ENCODE measurements at places on chromosomes 4 and X.

DNA sequence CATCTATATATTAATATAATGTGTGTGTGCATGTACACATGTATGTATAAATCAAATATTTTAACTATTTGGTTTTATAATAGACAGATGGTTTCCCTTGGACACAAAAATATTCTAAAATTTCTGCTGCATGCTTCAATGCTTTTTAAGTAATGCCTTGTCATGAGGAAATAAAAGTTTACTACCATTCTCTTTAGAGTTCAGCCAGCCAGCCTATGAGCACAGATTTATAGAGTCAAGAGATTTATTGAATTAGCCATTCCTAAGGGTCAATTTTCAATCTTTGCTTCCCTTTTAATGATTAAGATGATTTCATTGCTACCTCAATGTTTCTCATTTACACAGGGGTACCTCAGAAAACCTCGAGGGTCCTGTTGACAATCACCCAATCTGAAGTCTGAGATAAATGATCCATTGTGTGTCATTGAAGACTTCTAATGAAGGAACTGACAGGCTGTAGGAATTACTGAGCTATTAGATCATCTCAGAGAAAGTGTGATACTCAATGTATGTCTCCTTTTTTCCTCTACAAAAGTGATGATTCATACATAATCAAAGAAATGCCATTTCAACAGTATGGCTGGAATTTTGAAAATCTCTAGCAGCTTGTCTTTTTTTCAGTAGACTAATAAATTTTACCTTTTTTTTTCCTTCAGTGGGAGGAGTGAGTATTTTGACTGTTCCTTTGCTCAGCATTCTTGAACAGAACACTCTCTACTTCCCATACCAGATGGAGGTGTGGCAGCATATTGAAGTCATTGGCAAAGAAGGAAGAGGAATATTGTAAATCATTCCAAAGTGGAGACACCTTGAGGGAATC is 222.6 kb upstream of the PCDH18 start:
- no peak for DNase-seq

DNA sequence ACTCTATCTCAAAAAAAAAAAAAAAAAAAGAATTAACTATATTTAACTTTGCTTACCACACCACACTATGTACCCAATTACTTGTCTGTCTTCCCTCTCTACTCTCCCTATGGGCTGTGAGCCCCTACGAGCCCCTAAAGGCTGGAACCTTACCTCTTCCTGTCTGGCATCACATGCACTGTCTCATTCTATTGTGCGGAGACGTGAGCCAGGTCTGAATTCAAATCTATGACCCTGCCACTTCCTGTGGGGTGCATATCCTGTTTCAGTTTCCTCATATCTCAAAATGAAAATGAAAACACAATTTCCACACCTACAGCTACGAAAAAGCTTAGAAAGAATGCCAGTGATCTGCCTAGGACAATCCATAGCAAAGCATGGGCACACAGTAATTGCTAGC is 42.9 kb upstream of the HS3ST1 start:
- DNase-seq = peak; percentile 39

DNA sequence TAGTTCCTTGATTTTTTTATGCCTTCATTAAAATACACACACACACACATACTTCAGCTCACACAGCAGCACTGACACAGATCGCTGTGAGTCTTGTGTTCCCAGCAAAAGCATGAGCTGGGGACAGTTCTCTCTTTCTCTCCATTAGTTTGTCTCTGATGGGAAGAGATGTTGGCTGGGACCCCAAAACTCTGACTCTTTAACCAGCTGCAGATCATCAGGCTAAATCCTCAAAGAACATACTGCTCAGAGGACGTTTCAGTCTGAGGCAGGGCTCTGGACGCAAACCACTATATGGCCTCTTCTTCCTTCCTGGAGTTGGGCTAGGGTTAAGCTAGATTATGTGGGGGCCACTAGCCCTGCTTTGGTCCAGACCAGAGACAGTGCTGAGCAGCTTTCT is 109.6 kb downstream of the NHSL2 start:
- no peak for DNase-seq

DNA sequence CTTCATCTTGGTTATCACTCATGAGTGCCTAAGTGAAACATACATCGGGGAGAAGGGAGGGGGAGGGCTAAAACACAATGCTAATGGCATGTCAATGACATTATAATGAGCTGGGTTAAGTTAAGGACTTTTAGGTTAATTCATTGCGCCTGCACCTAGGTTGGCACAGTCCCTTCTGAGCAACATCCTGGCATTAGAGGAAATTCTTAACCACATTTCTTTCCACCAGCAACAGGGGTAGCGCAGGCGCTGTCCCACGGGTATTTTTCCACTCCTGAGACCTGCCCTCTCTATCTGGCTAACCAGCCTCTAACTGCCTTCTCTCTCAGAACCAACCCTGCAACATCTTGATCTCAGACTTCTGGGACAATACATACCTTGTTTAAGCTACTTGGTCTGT is 39.0 kb upstream of the PROM1 start:
- peak; percentile 23 for DNase-seq

DNA sequence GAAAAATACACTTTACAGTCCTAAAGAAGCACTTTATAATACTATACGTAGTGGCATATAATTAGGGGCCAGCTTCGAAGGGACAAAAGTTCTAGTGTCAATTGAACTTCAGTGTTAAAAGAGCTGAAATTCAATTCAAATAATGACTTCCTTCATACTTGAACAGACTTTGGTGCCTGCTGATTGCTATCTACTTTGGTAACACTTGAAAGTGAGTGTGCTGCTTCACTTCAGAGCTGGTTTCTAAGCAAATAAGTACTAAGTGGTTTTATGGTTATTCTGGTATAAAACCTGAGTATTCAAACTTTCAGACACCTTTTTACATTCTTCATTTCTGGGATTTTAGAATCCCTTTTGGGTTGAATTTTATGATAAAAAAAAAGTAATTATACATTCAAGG is 107.0 kb downstream of the SLC4A4 start:
- DNase-seq = no peak

- DNase-seq = no peak
These were observed 1703.7 kb upstream of the AGA start for GRCh38 chr4:179145746-179146525.

GRCh38 chr4:110639207-110640090 is 16.6 kb upstream of the PITX2 start:
- DNase-seq = no peak

- no peak for DNase-seq
These were observed 306.4 kb upstream of the POF1B start for GRCh38 chrX:85685843-85686242.

- DNase-seq = no peak
These were observed 857.5 kb upstream of the FTHL17 start for GRCh38 chrX:31929366-31929765.

DNA sequence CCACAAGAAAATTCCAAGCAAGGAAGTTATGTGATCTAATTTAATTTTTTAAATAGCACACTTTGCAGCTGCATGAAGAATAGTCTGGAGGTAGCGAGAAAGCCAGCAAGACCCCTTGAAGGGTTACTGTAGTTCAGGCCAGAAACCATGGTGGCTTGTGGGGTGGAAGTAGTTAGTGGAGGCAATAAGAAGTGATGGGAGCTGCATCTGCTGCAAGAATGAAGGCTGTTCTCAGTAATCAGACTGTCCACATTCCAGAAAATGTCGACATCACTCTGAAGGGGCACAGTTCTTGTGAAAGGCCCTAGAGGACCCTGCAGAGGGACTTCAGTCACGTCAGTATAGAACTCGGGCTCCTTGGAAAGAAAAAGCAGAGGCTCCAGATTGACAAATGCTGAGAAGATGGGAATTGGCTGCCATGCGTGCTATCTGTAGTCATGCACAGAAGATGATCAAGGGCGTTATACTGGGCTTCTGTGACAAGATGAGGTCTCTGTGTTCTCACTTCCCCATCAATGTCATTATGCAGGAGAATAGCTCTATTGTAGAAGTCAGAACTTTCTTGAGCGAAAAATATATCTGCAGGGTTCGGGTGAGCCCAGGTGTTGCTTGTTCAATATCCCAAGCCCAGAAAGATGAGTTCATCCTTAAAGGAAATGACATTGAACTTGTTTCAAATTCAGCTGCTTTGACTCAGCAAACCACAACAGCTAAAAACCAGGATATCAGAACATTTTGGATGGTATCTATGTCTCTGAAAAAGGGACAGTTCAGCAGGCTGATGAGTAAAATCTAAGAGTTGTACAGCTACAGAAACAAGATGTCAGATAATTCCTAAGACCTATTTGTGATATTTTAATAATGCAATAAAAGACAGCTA is 254.2 kb downstream of the CBR4 start:
- no peak for DNase-seq

- DNase-seq = no peak
These were observed at the start of gene PALLD for GRCh38 chr4:168496834-168497233. TSS of gene PALLD (plus strand) at chr4:168497052.

- no peak for DNase-seq
These were observed 18.1 kb downstream of the SEC24B start for GRCh38 chr4:109451544-109452273.

DNA sequence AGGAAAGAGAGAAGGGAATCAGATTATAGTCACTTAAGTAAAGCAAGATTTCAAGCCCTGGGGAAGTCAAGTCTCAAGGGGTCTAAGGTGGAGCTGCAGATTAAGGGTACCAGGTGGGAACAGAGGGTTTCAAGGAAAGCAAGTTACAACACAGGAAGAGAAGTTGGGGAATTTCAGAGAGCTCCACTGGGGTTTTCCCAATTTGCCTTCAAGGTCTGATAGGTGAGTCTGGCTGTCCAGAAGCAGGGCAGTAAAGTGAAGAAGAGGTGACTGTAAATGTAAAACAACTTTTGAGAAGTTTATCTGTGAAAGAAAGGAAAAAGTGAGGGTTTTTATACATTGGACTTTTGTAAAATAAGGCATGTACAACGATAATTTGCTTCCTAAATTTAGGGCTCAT is 37.1 kb upstream of the TRPC3 start:
- no peak for DNase-seq

- DNase-seq = peak; percentile 35
These were observed 9.3 kb upstream of the SAT1 start for GRCh38 chrX:23773601-23774175.

- DNase-seq = no peak
These were observed 6.3 kb upstream of the ADGRL3 start for GRCh38 chr4:61193863-61194262.

DNA sequence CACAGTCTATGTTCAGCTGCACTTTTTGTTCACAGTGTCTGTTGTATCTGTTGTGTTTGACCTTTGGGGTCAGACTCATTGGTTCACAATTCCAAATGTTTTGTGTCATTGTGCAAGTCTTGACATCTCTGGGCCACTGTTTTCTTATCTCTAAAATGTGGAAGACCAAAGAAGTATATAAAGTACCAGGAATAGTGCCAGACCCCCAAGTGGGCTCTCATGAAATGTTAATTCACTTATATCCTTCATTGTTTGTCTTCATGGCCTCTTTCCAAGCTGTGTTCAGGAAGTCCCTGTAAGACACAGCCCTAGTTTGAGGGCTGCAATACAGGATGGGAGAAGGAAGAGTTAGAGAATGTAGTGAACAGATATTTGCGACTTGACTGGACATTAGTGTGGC is 468.3 kb upstream of the BOD1L1 start:
- no peak for DNase-seq

- no peak for DNase-seq
These were observed 882 bp upstream of the STIM2 start for GRCh38 chr4:26859762-26860156.

DNA sequence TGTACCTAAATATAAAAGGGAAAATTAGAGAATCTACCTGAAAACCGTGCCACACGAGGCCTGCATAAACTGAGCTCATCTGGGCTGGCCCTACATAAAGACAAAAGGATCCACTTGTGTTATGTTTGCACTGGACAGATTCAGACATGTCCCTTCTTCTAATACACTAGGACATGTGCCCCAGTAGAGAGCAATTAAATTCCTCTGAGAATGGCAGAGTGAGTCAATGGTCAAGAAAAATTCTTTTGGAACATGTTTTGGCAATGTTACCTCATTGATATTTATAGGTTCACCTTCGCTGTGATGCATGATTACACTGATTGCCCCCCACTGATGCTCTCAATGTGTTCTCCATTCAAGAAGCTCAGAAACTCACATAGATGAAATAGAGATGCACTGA is 95.2 kb downstream of the MANBA start:
- no peak for DNase-seq

DNA sequence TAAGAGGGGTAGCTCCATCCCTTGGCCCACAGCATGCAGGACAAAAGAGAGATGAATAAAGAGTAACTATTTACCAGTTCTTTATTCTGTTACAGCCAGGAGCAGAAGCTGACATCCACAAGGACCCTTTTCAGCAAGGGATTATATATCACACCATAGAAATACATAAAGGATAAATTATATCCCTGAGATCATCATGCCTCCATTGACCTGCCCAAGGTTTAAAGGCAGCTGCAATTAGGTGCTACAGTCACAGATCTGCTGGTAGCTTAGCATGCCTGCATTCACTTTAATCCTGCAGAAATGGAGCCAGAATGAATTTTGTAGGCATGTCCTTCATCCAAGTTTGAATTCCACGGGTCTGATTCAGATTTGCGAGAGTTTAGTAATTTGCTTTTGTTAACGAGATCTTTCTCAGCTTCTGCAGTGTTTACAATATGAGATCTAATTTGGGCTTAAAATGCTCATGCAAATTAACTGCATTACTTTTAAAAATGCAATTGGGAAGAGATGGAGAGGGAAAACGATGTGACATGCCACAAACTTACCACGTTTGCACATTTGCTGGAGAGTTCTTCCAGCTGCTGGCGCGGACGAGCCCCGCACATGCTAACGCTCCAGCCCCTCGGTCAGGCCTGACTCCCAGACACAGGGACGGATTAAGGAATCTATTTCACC is 327.0 kb upstream of the NOCT start:
- no peak for DNase-seq

DNA sequence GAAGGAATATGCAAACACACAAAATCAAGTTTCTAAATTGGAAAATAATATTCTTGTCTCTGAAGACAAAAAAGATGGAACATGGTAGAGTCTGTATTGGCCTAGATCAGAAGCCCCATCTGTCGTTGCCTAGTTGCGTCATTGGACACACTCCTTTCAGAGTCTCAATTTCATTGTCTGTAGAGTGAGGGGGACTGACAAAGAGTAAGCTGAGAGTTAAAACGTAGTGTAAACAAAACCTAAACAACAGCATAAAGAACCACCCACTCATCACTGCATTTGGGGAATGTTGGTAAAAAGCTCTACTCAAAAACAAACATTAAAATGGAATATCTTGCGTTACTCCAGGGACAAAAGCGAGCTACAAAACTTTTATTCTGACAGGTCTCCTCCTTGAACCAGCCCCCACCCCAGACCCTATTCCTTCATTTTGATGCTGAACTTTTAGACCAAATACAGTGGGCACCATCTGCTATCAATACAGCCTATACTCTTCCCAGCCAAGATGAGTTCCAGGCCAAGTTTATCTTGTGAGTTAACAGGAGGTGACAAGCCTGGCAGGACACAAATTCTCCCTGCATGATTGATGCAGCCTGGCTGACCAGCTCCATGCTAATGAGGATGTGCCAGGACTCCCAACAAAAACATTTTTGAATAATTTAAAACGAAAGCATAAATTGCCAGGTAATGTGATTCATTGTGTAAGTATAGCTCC is 125.2 kb downstream of the COL25A1 start:
- no peak for DNase-seq

DNA sequence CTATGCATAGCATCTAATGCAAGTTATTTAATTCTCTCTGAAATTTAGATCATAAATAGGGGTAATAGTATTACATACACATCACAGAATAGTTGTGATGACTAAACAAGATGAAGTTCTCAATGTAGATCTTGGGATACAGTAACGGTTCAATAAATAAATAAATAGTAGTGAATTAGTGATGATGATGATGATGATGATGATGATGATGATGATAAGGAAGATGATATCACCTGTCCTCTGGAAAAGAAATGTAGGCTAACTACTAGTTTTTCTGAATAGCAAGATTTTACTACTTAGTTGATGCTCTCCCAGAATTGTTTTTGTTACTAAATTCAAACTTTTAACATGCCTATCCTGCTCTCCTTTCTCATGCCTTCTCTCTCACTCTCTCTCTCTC is 30.3 kb downstream of the SH3BGRL start:
- no peak for DNase-seq
